Urinary bladder (tissue), 4 donors: ENCODE measurements at places on chromosomes 6 and 20. TPM values are rescaled to one million over a fixed set of nuclear protein-coding genes. Genes with fewer than 3 reads are reported as not detected.

- no peak for DNase-seq
Observed at GRCh38 chr6:39451831-39452230, 129.3 kb upstream of the KCNK16 start.

DNA sequence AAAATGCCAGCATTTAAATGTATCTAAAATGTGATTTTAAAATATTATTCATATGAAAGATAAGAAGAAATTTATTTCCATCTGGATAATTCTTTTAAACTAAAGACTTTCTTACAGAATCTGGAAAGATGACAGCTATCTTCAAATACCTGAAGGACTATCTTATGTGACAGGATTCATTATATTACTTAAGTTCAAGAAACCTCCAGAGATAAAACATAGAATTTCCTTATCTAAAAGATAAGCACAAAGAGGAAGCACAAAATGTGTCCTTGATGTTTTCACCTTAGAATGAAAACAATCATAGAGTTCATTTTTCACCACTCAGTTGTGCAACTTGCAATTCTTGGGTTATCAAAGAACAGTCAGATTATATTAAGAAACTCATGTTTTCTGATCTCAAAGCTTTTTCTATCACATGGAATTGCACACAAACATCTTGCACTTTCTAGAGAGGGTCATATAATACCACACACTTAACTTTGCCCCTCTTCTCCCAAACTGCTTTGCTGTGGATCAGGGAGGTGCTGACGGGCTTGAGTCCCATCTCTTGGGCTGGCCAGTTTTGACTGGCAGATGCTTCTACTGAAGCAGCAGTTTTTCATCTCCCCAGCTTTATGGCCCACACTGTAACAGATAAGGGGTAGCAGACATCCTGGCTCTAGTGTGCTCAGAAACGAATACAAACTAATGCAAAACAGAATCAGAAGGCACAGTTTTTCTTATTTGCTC lies 467.4 kb downstream of the CDC5L start:
- no peak for DNase-seq

GRCh38 chr6:14817074-14817473 lies 428.8 kb upstream of the JARID2 start:
- DNase-seq, result no peak

ENPP3 gene
- polyA plus RNA-seq, result 0.43 TPM

KIF13A gene
- polyA plus RNA-seq, result 41.1 TPM

COL20A1 gene
- polyA plus RNA-seq, result not detected

SUMO4 gene
- not detected for polyA plus RNA-seq

SDCBP2 gene
- polyA plus RNA-seq, result 12.7 TPM
